ENCODE measurements at places on chromosomes 3 and 15.

GRCh38 chr15:38257676-38258075, 5.0 kb downstream of the SPRED1 start:
- no peak for DNase-seq

GRCh38 chr3:114115143-114115542, 58.6 kb downstream of the QTRT2 start:
- no peak for DNase-seq

- no peak for DNase-seq
Observed at GRCh38 chr15:50249704-50250103, 15.8 kb downstream of the HDC start.

- peak; percentile 68 for DNase-seq
Observed at GRCh38 chr3:50274371-50275104, 4.3 kb upstream of the LSMEM2 start.

DNA sequence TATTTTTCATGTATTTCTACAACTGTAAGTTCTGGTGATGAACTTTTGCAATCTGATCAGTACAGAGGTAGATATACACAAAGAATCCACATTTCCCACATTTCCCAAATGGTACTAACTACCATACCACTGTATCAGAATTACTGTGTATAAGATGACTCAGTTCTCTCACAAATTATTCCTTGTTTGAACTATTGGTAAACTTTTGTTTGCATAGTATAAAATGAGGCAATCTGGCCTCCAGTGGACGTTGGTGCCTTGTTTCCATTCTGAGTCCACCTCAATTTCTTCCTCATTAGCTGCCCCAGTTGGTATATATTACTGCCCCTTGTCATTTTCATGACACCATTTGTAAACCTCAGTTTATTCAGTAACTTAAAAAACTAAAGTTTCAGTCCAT, 38.5 kb downstream of the SPTSSB start:
- DNase-seq: no peak

GRCh38 chr15:94266789-94267188, 35.4 kb downstream of the MCTP2 start:
- DNase-seq: no peak

DNA sequence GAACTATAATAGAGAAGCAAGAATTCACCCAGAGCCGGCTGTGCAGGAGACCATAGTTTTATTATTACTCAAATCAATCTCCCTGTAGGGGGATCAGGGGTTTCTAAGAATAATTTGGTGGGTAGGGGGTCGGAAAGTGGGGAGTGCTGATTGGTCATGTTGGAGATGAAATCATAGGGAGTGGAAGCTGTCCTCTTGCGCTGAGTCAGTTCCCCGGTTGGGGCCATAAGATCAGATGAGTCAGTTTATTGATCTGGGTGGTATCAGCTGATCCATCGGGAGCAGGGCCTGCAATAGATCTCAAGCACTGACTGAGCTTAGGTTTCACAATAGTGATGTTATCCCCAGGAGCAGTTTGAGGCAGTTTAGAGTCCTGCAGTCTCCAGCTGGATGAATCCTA, 97.0 kb upstream of the SNRPN start:
- no peak for DNase-seq

DNA sequence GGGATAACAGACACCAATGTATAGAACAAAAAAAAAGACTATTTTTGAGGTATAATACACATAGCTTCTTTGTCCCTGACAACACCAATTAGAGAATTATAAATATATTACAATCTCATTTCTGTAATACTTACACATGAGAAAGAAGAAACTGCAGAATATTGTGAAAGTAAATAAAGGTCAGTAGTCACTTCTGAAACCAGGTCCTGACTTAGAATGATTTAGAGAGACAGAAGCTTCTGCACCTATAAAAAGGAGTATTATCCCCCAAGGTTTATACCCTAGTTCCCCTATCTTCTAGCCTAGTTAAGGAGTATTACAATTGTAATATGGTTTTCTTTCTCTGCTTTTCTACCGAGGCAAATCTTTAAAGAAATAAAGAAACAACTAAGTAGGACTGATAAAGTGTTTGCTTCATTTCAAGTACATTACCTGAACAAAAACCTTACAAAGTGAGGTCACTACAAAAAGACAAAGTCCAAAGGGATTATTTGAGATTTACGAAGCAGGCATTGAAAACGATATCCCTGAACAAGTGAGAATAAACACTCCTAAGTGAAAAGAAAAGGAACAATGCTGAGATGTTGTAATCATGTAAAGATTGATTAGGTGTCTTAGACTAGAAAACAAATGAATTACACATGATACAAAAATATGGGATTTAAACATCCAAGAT, 103.0 kb downstream of the GBE1 start:
- DNase-seq: no peak

DNA sequence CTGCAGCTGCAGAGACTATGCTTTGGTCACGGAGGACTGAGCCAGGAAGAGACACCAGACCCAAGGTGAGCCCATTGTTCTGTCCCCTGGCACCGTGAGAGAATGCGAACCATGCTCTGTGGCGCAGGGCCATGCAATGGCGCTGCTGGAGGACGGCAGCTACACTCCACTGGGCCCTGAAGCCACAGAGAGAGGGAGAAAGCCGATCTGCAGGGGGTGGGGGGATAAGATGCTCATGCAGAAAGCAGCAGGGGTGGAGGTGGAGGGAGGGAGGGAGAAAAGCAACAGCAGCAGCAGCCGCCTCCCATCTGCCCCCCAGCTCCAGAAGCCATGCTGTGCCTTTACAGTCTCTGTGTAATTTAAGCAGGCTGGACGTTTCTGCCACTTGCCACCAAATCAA, 5.3 kb downstream of the BDH1 start:
- no peak for DNase-seq

DNA sequence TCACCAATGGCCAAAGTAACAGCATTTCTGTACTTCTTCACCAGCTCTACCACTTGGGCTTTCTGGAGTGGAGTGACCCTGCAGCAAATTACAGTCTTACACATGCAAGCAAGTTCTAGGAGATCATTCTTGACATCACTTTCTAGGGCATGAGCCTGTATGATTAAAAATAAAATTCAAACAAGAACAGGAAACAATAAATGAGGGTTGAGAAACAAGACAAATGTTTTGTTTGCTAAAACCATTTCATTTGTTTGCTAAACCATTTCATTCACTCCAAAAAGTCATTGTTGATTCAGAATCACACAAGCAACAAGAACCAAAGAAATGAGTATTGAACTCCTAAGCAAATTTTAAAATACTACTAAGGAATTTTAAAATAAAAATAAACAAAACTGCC, 220.9 kb downstream of the ATP8B4 start:
- DNase-seq: no peak

DNA sequence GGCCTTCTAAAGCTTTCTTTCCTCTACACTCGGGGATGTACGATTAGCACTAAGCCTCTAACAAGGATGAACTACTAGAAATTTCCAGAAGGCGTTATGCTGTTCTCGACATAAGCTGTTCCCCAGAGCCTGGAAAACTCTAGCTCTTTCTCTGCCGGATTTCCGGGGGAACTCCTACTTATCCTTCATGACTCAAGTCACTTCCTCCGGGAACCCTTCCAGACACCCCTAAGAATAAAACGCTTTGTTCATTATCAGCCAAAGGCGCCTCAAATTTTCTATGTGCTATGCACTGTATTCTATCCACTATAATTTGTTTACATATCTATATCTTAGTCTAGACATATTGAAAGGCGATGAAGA, 455 bp upstream of the SNAP23 start:
- peak; percentile 54 for DNase-seq

DNA sequence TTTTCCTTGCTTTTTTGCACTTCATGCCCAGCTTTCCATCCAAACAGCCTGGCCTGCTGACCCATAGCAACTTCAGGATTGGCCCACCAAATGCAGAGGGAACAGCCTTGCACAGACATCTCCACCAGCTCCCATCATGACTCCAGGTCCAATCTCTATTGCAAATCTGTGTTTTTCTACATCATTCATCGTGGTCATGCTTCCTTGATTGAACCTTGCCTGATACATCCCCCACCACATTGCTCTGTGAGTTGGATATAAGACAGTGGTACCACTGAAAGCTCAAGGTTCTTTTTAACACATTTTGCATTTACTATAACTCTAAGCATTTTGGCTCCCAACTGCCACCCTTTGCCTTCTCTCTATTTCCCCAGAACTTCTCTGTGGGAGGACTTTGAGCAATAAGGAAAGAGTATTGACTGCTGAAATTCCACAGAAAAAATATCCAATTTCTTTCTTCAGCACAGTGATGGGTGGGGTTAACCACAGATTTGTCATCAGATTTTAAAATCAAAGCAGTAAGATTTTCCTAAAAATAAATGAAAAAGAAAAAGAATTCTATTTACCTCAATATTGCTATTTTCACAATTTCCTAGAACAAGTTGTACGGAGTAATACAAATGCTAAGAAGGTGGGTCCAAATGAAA, 114.6 kb upstream of the GALNT15 start:
- peak; percentile 34 for DNase-seq

GRCh38 chr3:1406250-1406649, 313.4 kb downstream of the CNTN6 start:
- DNase-seq: no peak

GRCh38 chr15:87609474-87609873, 647.1 kb downstream of the NTRK3 start:
- DNase-seq: peak; percentile 51

GRCh38 chr15:64024172-64025050, 21.9 kb downstream of the DAPK2 start:
- no peak for DNase-seq

DNA sequence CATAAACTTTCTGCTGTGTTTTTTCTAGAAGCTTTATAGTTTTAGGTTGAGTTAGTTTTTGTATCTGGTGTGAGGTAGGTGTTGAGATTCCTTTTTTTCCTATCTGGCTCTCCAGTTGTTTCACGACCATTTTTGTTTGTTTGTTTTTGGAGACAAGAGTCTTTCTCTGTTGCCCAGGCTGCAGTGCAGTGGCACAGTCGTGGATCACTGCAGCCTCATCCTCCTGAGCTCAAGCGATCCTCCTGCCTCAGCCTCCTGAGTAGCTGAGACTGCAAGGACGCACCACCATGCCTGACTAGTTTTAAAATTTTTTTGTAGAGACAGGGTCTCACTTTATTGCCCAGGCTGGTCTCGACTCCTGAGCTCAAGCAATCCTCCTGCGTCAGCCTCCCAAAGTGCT, 20.6 kb downstream of the RNF111 start:
- DNase-seq: no peak
